ENCODE measurements at places on chromosomes 5 and 9.

GRCh38 chr9:136974817-136975535, 2.3 kb upstream of the PTGDS start:
- no peak for DNase-seq

DNA sequence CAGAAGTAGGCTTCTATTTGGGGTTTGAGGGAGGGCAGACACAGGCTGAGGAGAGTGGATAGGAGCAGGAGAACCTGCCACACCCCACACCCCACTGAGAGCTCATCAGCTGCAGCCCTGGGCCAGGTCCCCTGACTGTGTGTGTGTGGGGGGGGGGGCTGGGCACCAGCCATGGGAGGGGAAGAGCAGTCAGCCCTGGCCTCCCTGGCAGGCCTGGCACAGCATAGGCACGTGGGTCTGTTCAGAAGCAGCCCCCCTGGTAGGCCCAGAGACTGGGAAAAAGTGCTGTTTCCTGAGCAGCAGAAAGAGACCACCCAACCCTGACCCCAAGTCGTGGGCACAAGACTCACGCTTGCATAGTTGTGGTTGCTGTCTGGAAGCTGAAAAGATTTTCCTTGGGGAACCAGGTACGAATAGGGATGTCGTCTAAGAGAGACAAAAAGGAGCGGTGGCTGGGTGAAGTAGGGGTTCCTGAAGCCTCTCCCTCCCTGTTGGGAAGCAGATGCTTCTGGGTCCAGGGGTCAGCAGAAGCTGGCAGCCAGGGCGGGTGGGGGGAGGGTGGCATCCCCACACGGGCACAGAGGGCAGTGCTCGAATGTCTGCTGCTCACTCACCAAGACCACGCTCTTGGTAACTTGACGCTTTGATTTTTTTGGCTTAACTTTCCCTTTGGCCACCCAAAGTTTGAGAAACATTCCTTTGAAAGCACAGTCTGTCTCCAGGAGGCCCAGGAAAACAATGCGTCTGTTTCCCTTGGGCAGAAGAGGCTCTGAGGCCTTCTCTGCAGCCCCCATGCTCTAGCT, 2.9 kb downstream of the NSMF start:
- DNase-seq: peak; percentile 83

DNA sequence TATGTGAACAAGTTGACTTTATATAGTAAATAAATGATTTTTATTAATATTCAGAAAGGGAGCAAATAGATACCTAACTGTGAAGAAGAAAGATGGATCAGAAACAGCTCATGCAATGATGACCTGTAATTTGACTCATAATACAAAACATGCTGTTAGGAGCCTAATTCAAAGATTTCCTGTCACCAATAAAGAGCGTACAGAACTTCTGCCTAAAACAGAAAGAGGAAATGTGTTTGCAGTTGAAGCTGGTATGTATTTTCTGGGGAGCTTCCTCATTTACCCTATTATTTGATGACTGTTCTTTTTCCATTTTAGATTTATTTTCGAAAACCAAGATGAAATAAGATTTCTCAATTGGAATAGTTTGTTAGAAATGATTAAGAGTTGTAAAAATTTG, 11.4 kb downstream of the YTHDC2 start:
- no peak for DNase-seq

- DNase-seq: no peak
These were observed 7.2 kb upstream of the MEF2C start for GRCh38 chr5:88890070-88890781.

GRCh38 chr5:124659798-124660197, 86.6 kb downstream of the ZNF608 start:
- no peak for DNase-seq

DNA sequence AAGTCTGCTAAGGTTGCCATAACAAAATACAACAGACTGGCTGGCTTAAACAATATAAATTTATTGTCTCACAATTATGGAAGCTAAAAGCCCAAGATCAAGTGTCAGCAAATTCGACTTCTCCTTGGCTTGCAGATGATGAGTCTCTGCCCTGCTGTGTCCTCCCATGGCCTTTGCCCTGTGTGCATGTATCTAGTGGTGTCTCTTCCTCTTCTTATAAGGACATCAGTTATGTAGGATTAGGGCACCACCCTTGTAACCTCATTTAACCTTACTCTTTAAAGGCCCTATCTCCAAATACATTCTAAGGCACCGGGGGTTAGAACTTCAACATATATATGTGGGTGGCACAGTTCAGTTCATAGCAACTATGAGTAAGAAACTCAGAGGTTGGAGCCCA, 157.9 kb upstream of the RASA1 start:
- DNase-seq: no peak

GRCh38 chr9:77987880-77988525, 43.6 kb downstream of the GNAQ start:
- DNase-seq: no peak

DNA sequence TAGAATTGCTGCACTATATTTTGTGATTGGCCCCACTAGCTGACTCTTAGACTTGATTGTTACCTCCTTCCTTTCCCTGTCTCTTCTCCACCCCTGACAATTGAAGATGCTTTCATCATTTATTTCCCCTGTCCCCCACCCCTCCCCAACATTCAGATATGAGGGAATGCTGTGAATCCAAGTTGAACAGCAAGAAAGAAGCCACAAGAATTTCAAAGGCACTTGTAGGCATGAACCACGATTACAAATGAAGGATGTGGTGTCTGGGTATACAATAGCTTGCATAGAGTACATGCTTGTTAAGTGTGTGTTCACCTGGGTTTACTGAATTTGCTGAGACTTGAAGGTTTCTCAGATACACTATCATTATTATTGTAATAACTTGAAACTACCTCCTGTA, 78.3 kb upstream of the TRIO start:
- DNase-seq: no peak

DNA sequence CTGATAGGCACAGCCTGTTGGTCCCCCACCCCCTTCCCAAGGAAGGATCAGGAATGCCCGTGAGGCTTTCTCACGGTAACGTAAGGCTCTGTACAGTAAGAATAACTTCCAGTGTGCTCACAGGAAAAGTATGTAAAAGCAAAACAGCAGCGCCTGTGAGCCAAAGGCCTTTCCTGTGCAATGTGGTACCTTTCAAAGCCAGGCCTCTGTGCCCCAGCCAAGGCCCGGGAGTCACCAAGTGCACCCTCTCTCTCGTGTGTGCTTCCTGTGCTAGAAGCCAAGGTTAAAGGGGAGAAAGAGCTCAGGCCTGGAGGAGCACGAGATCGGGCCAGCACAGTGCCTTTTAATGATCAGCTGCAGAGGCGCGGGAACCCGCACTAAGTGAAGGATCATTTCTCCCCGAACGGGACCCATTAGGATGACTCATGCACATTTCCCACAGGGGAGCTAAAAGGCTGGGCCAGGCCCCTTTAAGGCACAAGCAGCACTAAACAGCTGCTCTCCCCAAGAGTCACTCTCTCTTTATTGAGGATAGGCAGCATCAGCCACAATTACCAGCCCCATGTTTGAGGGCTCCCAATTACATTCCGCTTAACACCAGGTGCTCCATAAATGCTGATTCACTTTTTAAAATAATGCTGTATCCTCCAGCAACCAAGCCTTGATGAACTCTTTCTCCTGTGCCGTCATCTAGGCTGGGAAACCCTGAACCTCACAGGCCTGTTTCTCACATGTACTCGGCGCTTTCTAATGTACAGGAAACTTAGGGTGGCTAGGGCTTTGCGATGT, 42.8 kb downstream of the SHB start:
- peak; percentile 79 for DNase-seq

DNA sequence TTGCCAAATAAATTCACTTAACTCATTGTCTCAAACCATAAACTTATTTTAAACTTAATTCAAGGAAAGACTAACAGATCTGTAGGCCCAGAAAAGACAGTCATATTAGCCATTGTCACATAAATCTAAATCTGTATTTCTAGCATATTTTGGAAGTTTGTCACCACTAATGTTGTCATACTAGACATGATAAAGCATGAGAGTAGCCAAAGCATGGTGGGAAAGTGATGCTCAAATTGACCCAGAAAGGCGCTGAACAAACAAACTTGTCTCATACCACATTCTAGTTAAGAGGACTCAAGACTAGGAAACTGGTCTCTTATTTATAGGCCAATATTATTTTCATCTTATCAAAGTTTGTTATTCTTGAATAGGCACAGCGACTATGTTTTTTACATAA, 99.4 kb downstream of the VCAN start:
- no peak for DNase-seq

GRCh38 chr5:124301850-124302249, 444.6 kb downstream of the ZNF608 start:
- DNase-seq: no peak

DNA sequence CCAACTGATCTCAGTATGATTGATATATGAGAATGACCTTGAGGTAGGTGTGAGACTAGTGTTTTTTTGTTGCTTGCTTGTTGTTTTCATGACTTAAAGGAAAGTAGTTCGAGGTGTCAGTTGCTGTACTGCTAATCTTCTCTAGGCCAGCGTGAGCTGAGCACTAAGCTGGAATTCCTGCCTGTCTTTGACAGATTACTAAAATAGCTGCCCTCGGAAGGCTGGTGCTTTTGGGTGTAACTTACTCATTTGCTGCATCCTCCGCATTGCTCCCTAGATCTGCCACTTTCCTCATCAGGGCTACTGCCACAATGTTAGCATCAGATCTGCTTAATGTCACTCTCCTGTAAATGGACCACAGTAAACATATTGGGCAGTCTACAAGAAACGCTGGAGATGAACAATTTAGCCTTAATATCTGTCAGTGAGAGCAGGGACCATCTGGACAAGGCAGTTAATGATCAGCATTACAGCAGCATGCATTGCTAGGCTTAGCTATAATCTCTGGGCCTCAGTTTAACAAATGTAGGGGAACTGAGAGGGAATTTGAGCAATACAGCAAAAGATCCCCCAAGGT, 106.6 kb upstream of the CDH6 start:
- no peak for DNase-seq

DNA sequence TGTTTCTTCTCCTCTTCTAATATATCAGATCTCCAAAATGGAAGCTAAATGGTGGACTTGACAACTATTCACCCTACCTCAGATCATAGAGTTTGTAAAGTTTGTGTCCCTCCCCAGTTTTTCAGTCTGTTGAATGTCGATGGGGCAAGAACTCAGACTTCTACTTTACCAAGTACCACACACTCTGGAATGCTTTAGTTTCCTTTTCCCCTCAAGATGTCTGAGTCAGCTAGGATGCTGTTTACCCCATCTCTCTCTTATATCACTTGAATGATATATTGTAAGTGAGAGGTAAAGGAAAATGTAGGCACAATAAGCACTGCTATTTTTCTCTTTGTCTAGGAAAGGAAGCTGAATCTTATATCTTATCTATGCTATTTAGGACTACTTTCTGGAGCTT, 25.9 kb upstream of the TAL2 start:
- DNase-seq: no peak

DNA sequence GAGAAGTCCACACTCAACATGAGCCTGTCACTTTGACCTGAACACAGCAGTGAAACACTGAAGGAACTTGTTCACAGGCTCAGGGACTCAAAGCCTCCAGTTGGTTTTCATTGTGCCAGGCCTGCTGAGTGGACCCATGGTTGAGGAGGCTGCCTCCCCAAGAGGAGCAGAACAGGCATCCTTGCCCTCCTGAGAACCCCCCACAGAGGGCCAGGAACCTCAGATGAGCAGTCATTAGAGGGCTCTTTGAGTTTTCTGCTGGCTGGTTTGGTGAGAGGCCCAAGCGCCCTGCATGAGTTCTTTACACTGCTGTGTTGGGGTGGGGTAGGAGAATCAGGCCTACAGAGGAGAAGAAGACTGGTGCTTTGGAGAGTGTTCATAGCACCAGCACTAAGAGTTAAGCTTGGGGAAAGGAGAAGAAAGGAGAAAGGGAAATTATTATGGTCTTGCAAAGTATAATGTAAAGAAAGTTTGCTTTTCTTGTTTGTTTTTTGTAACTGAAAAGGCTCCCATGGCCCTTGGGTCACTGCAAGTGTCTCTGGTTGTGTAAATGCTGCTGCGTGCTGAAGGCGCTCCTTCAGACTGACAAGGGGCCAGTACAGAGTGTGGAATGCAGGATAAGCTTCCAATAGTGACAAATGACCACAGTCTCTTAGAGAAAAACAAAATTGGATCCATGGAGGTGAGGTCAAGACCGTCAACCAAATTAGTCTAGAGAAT, 100.2 kb downstream of the PDE8B start:
- DNase-seq: no peak

- DNase-seq: no peak
These were observed 31.1 kb downstream of the SLC35A4 start for GRCh38 chr5:140595538-140596300.

DNA sequence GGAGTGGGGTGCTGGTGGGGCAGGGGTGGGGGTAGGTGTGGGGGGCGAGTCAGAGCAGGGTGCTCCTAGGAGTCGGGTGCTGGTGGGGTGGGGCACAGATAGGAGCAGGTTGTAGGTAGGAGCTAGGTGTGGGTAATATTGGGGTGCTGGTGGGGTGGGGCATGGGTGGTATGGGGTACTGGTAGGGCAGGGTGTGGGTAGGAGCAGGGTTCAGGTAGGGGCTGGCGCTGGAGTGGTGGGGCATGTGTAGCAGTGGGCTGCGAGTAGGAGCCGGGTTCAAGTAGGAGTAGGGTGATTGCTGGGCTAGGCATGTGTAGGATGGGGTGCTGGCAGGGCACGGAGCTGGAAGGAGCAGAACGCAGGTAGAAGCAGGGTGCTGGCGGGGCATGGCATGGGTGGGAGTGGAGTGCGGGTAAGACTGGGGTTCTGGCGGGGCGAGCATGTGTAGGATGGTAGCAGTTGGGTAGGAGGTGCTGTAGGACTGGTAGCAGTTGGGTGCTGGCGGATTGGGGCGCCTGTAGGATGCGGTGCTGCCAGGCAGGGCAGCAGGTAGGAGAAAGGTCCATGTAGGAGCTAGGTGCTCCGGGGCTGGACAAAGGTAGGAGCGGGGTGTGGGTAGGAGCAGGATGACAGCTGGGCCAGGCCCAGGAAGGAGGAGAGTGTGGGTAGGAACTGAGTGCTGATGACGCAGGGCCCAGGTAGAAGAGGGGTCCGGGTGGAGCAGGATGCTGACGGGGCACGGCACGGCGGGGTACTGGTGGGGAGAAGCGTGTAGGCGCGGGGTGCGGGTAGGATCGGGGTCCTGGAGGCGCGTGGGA, 105.5 kb upstream of the SIMC1 start:
- no peak for DNase-seq

DNA sequence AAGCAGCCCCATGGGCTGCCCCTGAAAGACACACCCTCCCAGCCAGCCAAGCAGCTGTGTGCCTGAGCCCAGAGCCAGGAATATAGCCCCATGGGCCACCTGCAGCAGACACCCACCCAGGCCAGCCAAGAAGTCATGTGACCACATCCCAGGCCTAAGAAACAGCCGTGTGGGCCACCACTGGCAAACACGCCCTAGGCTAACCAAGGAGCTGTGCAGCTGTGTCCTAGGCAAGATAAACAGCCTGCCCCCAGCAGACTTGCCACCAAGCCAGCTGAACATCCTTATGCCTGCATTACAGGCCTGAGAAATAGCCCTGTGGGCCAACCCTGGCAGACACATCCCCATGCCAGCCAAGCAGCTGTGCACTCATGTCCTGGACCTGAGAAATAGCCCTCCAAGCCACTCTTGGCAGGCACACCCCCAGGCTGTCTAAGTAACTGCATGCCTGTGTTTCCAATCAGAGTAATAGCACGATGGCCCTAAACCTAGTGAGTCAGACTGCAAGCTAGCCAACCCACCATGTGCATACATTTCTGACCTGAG, 143.0 kb downstream of the ADAMTS6 start:
- peak; percentile 35 for DNase-seq

GRCh38 chr5:135821802-135822201, 12.7 kb upstream of the SLC25A48 start:
- no peak for DNase-seq

- no peak for DNase-seq
These were observed 2.3 kb upstream of the NKX2-5 start for GRCh38 chr5:173237143-173237874.

All from fibroblast of gingiva (primary cell).